ENCODE measurements at places on chromosomes 3 and 15.
A peak's percentile ranks its signal among the peaks of the same experiment; 100 is the strongest.

- no peak for DNase-seq
These were observed 332.9 kb upstream of the RASGRP1 start for GRCh38 chr15:38897551-38897950.

DNA sequence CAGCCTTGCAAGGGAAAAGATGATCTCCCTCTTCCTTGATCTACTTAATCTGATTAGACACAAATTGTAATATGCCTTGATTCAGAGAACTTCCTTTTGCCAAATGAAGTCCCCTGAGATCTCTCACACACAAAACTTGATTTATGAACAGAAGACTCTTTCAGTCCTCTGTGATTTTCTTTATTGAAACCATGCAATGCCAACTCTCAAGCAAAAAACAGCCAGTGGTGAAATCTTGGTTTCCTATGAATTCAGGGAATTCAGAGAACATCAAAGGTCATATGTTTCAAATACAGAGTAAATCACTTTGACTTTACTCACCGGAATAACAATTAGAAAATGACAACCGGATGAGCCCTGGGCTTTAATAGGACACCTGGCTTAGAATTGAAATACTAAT lies 211.7 kb downstream of the ABHD5 start:
- DNase-seq: no peak

- DNase-seq: peak; percentile 65
These were observed 68.0 kb upstream of the ARL8B start for GRCh38 chr3:5054098-5054497.

GRCh38 chr15:36999778-37000177 lies 100.6 kb downstream of the MEIS2 start:
- DNase-seq: no peak

- DNase-seq: no peak
These were observed 28.8 kb downstream of the PPM1L start for GRCh38 chr3:160784853-160785252.

GRCh38 chr15:65396283-65396964 lies 18.6 kb upstream of the IGDCC3 start:
- no peak for DNase-seq
